MM.1S (cell line): ENCODE measurements at places on chromosomes 2 and 18.

- no peak for DNase-seq
These were observed 30.2 kb upstream of the SCLY start for GRCh38 chr2:238030422-238031155.

DNA sequence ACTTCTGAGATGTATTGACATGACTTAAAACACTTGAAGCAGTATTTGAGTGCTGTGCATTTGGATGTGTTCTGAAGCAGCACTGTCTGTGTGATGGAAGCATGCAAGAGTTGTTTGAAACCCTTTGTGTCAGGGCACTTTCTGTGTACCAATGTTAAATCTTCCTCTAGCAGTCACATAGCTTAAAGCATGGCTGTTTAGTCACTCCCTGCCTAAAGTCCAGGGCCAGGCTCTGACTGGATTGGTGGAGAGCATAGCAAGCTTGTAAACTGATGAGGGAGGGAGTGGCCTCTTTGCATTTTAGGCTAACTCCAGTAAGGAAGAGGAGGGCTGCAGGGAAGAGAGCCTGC is 73.5 kb downstream of the MYO1B start:
- no peak for DNase-seq

DNA sequence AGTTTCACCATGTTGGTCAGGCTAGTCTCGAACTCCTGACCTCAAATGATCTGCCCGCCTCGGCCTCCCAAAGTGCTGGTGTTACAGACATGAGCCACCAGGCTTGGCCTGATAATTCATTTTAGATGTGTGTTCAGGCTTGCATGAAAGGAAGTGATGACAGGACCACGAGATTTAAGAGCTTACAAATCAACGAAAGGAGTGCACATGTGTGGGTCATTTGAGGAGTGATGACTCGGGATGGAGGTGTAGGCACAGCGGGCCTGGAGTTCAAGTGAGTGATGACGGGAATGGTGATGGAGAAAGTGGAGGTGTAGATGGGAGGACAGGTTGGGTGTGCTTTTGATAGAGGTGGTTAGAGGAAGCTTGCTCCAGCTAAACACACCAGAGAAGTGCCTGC is 742.4 kb downstream of the GALR1 start:
- DNase-seq = no peak

DNA sequence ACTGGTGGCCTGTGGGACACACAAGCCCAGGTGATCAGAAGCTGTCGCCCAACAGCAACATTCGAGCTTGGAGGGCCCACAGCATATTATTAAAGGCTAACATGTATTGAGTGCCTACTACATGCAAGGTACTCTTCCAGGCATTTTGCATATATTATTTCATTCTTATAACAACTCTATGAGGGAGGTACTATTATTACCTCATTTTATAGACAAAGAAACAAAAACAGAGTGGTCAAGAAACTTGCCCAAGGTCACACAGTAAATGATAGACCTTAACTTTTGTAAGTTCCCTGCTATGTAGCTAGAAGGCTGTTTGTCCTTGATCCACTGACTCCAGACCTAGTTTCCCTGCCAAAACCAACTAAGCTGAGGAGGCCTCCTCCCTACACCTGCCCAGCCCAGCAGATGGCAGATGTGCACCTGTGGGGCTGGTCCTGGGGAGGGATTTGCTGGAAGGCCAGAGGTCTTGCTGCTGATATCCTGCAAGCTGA is 35.7 kb downstream of the KANSL3 start:
- no peak for DNase-seq

GRCh38 chr2:117621326-117621725 is 193.2 kb upstream of the DDX18 start:
- DNase-seq = no peak

- DNase-seq = peak; percentile 64
These were observed 1.9 kb downstream of the CLK1 start for GRCh38 chr2:200862532-200863000.

- peak; percentile 81 for DNase-seq
These were observed 81.7 kb downstream of the EPC2 start for GRCh38 chr2:148726228-148726627.

- no peak for DNase-seq
These were observed 58.9 kb upstream of the STK17B start for GRCh38 chr2:196230061-196230854.

DNA sequence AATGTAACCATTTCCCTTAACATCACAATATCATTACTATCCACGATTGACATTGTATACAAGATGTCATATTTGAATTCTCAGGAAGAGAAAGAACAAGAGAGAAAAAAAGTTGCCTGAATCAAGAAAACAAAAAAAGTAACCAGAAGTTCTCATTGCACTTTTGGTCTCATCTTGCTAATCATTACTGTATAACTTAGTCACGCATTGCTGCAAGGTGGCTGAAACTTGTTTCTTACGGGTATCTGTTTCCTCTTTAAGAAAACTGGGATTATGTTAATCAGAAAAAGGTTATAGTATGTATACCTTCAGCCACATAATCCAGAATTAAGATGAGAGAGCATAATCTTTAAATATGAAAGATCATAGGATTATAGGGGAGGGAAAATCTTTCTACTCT is 639.7 kb upstream of the SYT4 start:
- no peak for DNase-seq

GRCh38 chr2:44680424-44680971 is 261.0 kb upstream of the SIX3 start:
- no peak for DNase-seq

- DNase-seq = no peak
These were observed 188.8 kb downstream of the ACKR3 start for GRCh38 chr2:236758406-236758805.
